ENCODE measurements at places on chromosomes 16 and 17.

- DNase-seq: no peak
These were observed 325.7 kb downstream of the XYLT1 start for GRCh38 chr16:17145029-17145428.

- no peak for DNase-seq
These were observed 200.4 kb downstream of the AXIN2 start for GRCh38 chr17:65360961-65361552.

GRCh38 chr17:10120749-10121148 is 77.7 kb downstream of the GAS7 start:
- no peak for DNase-seq

DNA sequence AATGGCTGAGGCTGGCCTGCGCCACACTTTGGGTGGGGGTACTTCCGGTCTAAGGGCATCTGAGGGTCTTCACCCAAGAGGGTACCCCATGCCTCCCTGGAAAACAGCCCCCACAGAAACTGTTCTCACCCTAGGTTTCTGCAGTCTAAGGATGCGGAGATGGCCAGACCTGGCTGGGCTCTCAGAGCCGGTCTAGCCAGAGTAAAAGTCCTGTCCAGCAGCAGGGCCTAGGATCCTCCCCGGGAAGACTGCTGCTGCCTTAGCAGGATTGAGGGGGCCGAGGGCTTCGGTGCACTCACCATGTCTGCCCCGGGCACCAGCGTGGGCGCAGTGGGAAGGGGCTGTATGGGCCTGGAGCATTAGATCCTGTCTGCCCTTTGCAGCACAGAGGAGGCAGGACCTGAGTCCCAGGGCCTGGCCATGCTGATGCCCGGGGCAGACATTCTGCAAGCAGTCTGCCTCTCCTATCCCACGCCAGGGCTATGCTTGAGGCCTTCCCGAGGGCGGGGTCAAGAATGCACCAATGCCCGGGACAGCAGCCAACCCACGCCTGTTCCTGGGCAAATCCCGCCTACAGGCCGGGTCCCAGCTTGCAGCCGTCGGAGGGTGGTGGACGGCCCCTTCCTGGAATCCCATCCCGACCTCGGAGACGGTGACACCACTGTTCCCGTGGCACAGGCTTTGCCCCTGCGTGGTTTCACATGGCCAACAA is 54.7 kb downstream of the CBFA2T3 start:
- DNase-seq: peak; percentile 87

DNA sequence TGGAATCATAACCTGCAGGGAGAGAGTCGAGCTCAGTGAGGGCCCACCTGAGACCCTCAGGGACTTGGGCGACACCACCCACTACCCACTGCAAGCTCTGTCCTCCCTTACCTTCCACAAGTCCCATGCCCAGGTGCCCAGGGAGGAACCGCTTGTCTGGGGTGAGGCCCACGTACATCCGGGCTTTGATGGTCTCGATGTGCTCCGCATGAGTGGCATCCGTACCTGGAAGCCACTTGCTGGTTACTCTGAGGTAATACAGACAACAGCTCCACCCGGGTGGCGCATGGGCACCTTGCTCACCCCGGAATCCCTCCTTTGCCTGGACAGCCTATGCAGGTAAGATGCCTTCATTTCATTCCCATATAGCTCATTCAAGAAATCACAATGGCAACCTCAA is 24.8 kb downstream of the MIEF2 start:
- no peak for DNase-seq

DNA sequence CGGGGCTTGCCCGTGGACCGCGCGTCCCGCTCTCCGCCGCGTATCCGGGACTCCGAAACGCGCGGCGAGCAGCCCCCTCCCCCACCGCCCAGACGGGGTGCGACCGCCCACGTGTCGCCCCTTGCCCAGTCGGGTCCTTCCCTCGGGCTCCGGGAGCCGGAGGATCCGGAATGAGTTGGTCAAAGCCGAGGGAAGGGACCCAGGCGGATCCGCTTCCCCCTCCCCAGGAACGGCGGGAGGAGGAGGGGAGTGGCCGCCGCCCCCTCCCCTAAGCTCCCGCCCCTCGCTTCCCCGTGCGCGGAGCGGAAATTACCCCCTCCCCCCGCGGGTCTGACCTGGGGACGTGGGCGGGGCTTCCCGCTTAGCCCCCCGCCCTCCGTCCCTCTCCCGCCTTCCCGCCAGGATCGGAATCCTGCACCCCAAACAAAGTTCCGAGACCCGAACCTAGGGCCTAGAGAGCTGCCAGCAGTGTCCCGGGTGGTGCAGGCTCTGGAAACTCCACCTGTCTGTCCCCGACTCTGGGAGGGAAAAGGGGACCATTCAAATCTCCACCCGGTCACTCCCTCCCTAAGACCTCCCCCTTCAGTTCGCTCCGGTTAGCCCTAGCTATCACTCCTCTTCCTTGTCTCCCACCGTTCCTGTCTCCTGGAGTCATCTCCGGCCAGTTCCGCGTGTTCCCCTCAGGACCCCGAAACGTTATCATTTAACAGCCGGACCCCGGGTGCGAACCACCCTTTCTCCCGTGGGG is 1.0 kb upstream of the IGF2BP1 start:
- DNase-seq: no peak

DNA sequence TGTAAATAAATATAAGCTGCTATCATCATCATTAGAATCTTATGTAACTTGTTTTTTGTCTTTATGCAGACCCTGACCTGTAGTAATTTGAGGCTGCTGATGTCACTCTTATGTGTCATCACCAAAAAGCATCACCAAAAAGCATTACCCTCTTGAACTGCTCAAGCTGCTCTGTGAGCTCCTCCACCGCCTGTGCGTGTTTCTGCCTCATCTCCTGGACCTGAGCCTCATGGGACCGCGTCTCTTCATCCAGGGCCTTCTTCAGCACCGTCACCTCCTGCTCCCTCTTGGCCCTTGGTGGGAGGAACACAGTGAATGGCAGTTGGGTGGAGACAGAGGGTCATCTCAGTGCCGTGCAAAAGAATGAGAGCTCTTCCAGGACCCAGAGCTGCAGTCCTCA is 82.4 kb downstream of the NDE1 start:
- no peak for DNase-seq

- DNase-seq: no peak
These were observed 171.0 kb downstream of the CCDC182 start for GRCh38 chr17:57574040-57574513.

DNA sequence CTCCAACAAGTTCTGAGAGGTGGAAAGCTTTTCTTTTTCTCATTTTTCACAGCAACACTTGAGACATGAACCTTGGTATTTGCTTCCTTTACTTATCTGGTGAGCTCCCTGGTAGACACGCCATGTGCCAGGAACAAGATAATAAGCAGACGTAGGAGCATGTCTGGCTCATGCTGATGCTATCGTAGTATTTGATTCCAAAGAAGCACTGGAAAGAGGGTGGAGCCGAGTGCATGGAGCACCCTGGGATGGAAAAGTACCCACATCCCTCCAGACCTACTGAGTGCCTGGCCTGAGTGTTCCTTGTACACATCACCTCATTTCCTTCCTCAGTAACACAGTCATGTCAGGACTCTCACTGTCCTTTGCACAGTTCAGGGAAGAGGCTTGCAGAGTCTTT is 231.0 kb downstream of the CBLN1 start:
- no peak for DNase-seq

- no peak for DNase-seq
These were observed 73.6 kb downstream of the PLXDC1 start for GRCh38 chr17:39077866-39078265.

DNA sequence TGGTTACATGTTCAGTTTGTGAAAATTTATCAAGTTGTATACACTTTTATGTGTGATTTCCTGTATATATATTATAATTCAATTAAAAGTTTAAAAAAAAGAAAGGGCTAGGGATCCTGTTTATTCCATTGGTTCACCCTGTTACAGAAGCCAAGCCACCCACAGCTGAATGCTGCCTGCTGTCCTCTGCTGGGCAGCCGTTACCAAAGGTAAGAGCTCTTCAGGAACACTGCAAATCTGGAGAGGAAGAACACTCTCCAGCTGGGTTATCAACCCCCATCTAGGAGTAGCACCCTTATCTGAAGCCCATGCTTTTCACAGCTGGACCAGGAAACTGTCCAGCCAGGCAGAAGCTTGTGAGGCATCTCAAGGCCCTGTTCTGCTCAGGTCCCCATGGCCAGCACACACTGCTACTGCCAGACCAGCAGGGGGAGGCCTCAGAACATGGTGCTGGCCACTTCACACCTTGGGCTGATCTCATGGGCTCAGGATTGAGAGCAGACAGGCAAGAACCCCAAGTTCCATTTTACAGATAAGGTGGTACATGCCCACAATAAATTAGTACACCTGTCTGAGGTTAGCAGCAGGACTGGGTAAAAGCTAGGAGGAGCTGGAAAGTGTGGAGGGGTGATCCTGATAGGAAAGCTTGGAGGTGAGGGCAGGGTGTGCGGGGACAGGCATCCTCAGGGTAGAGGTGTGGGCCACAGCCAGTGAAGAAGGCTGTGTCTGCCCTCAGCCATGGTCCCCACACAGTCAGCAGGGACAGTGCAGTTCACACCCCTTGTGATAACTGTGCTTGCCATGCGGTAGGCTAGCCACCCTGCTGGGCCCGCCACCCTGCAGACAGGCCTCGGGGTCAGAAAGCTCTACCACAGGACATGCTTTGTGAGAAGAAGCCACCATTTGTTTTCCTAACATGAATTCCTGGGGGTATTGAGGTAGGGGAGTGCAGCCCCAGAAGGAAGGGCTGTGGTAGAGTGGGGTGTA is 54.3 kb upstream of the SREBF1 start:
- DNase-seq: no peak

DNA sequence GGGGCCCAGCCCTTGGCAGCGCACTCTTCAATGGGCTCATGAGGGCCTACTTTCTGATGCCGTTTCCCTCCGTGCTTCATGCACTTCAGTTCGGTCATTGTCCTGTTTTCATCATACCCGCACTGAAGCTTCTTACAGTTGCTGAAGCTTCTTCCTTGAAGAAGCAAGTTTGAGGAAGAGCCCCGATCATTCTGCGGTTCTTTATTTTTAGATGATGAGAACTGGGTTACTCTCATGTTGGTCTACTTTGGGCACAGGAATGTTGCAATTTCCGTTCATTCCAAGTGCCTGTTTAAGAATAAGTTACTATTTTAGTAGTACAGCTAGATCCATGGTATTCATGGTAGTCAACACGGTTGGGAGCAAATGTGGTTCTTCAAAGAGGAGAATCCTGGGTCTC is 587.7 kb upstream of the HSBP1 start:
- no peak for DNase-seq

GRCh38 chr17:72594248-72594647 is 473.4 kb downstream of the SOX9 start:
- DNase-seq: no peak

DNA sequence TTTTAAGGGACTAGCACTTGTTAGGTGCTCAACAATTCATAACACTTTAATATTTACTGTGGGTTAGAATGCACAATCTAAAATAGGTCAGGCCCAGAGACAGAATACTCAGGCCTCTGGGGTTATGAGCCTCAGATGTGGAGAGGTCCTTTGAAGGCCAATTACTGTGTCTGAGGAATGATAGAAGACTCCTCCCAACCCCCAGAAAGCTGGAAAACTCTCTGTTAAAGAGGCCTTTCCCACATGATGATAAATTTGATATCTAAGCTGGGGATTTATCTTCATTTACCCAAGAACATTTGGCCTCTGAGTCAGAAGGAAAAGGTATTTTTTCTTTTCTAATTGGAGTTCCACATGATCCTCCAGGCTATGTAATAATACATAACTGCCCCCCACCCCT is 41.1 kb upstream of the MMD start:
- no peak for DNase-seq

- DNase-seq: no peak
These were observed 16.3 kb downstream of the TTLL6 start for GRCh38 chr17:48800626-48801217.

DNA sequence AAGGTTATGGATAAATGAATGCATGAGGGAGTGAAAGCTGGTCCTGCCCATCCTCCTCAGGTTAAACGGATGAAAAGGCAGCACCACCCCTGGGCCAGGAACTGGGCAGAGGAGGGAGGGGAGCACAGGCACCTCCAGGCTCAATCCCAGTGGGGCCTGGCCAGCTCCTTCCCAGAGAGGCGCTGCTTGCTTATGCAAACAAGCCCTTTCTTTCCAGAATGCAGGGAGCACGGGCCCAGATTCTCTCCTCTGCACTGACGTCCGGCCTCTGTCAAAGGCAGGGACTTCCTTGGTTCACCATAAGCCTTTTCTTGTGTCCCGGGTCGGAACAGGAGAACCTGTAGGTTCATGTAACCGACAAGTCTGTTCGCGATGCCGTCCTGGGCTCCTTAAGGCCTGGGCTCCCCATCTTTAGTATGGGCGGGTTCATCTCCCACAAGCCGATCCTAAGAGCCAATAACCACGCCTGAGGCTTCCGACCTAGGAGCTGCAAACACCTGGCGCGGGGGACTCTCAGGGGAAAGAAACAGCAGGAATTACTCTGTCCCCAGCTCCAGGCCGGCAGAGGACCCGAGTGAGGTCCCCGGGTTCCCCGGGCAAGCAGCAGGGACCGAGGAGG is 16.3 kb downstream of the ENPP7 start:
- no peak for DNase-seq

- no peak for DNase-seq
These were observed 8.3 kb downstream of the ABAT start for GRCh38 chr16:8682551-8683259.

GRCh38 chr16:88781140-88782077 is 3.6 kb downstream of the PIEZO1 start:
- DNase-seq: no peak

GRCh38 chr17:50908140-50908859 is 42.1 kb upstream of the TOB1 start:
- DNase-seq: no peak

- DNase-seq: no peak
These were observed 13.3 kb upstream of the PITPNM3 start for GRCh38 chr17:6569370-6570285.

- DNase-seq: no peak
These were observed 3.5 kb downstream of the CTNS start for GRCh38 chr17:3639981-3640596.

GRCh38 chr17:6660101-6660500 is 8.5 kb downstream of the C17orf100 start:
- DNase-seq: no peak

DNA sequence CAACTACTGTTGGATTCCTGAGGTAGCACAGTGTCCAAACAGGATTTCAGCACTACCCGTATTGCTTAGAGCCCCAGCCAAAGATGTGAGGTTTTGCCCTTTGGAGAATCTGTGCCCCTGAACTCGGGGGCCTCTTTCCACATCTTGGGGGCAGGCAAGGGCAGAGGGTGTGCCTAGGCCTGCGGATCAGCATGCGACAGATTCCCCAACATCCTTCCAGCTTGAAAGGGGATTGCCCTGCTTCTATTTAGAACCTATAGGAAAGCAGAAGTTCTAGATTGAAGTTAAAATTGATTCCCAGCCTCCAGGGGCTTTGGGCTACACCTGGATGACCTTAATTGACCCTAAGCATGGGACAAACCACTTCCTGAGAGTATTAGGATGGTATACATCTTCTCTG is 19.6 kb downstream of the NOD2 start:
- DNase-seq: no peak

DNA sequence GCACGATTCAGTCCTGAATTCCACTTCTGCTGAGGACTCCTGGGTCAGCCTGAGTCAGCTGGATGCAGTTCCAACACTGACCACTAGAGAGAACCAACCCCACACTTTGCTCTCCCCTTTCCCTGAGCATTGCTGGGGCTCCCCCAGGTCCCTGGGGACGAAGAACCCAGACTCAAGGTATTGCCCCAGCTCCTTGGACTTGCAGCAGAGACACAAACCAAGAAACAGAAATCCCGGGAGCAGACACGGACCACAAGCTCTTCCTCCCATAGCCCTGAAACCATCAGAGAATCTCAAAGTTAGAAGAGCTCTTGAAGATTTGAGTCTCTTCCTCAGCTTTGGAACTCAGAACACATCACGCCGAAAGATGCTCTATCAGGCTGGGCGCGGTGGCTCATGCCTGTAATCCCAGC is 678 bp upstream of the GH1 start:
- DNase-seq: peak; percentile 49

Measured in muscle of back (tissue), 13 donors.